ENCODE measurements at places on chromosomes 3 and 15.
A peak's percentile ranks its signal among the peaks of the same experiment; 100 is the strongest.

- DNase-seq: no peak
Observed at GRCh38 chr15:74995779-74996765, 709 bp downstream of the SCAMP5 start.

DNA sequence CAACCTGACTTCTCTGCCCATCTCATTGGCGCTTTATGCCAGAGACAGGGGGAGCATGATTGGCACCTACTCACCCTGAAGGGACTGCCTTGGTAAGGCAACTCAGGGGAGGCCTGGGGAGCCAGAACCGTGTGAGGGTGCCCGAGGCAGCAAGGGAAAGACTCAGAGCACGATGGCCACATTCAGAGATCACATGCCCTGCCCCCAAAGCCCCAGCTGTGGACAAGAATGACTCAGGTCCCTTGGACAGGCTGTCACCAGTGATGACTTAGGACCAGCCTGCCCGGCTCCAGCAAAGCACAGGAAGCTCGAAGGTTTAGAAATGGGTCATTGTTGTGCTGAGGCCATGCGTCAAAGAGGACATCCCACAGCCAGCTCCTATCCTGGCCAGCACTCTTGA is 49.1 kb upstream of the LIMD1 start:
- no peak for DNase-seq

- no peak for DNase-seq
Observed at GRCh38 chr15:47266566-47266965, 450.7 kb upstream of the SEMA6D start.

DNA sequence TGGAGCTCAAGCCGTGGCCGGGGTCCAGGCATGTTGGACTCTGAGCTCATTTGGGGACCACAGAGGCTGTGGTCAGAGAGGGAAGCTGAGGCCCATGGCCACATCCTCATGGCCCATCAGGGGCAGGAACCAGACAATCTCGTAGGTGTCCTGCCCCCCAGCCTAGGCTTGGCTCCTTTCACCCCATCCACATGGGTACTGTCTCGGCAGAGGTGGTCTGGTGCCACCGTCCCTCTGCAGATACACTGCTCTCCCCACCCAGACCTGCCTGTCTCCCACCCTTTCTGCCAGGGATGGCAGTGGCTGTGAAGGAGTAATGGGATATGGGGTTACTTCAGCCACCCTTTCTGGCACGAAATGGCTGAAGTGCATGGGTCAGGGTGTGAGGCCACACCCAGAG is 7.9 kb downstream of the PRSS50 start:
- peak; percentile 11 for DNase-seq

GRCh38 chr3:151226088-151226563 is 23.1 kb upstream of the GPR171 start:
- DNase-seq: no peak

- DNase-seq: no peak
Observed at GRCh38 chr3:184872200-184872599, 60.2 kb downstream of the VPS8 start.

- DNase-seq: no peak
Observed at GRCh38 chr3:125916376-125916978, 52.5 kb upstream of the ROPN1B start.

GRCh38 chr15:47551079-47551478 is 166.2 kb upstream of the SEMA6D start:
- no peak for DNase-seq

GRCh38 chr15:51931638-51932037 is 39.9 kb downstream of the LEO1 start:
- DNase-seq: no peak

GRCh38 chr3:101944308-101944707 is 95.0 kb downstream of the NFKBIZ start:
- no peak for DNase-seq

GRCh38 chr3:186093271-186093900 is 15.5 kb downstream of the ETV5 start:
- peak; percentile 54 for DNase-seq

DNA sequence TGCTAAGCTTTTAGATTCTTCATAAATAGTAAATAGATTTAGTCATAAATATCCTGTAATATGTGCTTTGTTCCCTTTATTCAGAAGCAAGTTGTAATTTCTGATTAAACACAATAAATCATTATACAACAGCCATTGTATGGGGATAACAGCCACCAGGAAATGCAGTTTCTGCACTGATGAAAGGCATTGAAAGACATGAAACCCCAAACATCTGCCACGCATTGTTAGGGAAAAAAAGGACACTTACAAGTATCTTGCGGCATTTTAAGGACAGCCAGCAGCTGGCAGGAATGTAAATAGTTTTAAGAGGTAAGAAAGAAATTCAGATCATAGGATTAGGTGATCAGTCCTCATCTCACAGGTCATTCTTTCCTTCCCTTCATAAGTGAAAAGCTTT is 801.1 kb upstream of the LMCD1 start:
- DNase-seq: no peak

GRCh38 chr15:100831467-100831866 is 48.2 kb upstream of the ALDH1A3 start:
- DNase-seq: no peak

GRCh38 chr3:179069762-179070390 is 1.7 kb downstream of the ZMAT3 start:
- DNase-seq: no peak

DNA sequence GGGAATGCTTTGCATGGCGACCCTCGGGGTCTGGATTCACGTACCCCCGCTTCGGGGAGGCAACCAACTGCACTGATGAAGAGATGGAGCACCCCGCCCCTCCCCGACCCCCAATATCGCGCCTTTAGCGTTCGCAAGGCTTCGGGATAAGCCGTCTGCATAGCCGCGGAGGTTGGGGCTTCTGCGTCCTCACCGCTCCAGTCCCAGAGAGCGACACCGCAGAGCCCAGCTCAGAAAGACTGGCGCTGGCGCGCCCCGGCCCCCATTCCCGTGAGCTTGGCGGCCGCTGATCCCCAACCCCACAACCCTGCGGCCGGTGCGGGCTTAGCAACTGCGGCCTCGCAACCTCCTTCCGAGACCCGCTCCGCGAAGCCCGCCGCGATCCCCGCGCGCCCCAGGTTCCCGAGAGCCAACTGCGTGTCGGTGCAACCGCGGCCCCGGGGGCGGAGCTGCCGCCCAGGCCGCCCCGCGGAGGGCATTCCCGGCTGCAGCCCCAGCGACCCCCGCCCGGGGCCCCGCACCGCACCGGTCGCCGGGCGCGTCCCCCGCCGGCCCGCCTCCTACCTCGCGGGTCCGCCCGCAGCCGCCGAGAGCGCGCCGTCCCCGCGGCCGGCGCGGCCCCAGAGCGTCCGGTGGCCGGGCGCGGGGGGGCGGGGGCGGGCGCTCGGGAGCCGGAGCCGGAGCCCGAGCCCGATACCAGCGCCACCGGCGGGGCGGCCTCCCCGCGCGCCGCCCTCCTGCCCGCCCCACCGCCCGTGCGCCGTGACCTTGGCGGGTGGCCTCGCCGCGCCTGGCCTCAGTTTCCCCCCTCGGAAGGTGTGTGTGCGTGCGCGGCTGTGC is 79.5 kb downstream of the IQSEC1 start:
- no peak for DNase-seq

- DNase-seq: no peak
Observed at GRCh38 chr15:70962084-70962483, 69.5 kb downstream of the LRRC49 start.

GRCh38 chr3:173983343-173983742 is 585.8 kb downstream of the NLGN1 start:
- DNase-seq: no peak

DNA sequence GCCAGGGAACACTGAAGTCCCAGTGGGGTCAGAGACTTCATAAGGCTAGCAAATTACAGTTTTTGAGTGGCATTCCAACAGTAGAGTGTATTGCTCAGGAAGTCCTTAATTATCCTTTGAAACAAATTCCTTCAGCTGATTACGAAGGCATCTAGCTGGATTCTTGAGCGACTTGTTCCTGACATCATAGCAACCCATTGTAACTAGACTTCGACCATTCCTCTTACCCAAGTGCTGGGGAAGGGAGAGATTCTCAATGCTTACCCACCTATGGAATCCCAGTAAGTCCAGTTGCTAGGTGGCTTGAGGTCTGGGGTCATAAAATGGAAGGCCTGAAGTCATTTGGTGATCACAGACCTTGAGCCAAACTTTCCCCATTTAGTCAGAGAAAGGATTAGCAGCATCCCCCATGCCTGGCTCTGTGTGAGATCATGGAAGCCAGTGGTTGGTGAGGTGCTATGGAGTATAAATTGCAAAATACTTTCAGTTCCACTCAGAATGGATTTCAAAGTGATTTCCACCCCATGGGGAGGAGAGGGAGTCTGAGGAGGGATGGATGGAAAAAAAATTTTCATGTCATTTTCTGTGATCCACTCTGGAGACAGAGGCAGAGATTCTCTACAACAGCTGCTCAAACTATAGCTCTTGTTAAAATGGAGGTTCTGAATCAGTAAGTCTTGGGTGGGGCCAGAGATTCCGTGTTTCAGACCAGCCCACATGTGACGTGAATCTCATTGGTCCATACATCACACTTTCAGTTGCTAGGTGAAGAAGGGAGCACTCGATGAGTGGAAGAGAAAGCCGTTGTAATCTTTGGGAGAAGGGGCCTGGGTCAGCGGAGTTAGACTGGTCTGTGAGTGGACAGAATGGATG is 45.7 kb downstream of the CD86 start:
- no peak for DNase-seq

DNA sequence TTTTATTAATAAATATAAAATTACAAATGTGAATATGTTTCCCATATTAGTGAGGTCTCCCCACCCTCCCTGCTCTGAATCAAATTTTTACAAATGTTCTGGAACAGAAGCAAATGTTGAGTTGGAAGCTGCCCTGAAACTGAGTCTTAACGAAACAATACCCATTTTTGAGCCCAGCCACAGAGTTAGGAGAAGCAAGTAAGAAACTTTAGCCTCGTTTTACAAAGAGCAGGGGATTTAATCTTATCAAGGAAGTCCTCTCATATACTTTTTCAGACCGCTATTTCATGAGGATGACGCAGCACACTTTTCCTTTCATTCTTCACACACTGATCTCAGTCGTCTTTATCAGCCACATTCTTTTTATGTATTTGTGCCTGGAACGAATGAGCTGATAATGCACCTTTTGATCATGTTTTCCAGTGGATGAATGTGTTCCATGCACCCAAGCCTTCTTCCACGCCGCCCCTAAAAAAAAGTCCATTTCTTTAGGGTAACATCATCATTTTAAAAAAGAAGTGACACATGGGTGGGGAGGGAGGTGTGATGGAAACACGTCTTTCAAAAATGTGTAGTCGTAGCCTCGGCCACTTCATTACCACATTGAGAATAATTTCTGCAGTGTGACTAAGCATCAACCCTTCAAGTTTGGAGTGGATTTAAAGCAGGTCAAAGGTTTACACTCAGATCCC is 48.1 kb downstream of the SETMAR start:
- DNase-seq: no peak

DNA sequence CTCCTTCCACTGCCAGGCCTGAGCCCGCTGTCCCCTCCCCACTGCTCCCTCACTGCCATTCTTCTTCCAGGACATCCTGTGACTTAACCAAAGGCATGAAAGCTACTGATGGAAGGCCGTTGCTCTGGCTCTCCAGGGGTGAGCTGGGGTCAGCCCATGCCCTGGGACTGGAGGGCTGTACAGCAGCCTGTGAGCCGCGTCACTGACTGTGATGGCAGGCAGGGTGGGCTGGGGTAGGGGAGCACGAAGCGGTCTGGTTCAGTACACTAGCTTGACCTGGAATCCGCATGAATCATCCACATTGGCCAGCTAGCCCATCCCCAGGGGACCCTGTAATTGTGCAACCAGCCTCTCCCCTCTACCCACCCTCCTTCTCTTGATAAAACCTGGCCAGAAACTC is 30.8 kb downstream of the CORO2B start:
- DNase-seq: peak; percentile 29

DNA sequence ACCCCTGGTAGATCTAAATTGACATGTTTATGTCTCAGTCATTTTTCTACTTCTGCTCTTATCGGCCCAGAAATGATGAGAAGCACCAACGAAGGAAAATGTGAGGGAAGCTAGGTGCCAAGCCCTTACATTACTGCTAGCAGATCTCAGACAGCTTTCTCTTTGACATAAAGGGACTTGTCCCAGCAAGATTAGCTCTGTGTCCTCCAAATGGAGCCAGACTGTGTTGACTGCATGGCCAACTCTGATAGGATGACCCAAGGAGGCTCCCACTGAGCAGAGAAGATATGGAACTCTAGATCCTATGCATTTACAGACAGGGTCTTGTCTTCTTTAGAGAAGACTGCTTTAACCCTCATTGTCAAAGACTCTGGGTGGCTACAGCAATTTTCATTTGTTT is 2.8 kb upstream of the MCTP2 start:
- no peak for DNase-seq

DNA sequence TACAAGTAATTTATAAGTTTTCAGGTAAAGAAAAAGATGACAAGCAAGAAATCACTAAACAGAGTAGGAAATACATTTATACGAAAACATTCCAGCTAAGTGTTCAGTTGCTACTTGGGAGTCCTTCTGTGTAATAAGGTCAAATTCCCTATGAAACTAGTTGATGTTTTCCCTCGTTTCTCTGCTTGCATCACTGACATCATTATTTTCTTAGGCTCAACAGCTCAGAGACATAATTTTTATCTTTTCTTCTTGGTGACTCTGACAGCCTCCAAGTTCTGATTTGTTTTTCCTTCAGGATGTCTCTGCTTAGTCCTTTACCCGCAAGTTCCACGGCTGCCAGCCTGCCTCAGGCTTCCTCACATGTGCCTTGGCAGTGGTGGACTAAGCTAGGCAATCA is 173.6 kb downstream of the P3H2 start:
- no peak for DNase-seq

DNA sequence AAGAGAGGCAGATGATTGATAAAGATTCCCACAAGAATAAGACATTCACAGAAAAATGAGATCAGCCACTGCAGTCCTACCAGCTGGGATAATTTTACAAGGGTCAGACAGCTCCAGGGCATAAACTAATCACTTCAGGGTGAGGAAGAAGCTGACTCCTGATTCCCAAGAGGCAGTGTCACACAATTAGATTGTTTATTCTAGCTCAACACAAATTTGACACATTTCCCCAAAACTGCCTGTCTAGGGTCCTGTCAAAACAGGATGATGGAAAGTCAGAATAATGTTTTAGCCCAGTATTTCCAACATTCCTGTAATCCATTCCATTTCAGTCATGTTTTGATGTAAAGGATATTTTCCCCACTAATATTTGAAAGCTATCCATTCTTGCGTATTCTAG is 110.8 kb downstream of the TNIK start:
- no peak for DNase-seq

DNA sequence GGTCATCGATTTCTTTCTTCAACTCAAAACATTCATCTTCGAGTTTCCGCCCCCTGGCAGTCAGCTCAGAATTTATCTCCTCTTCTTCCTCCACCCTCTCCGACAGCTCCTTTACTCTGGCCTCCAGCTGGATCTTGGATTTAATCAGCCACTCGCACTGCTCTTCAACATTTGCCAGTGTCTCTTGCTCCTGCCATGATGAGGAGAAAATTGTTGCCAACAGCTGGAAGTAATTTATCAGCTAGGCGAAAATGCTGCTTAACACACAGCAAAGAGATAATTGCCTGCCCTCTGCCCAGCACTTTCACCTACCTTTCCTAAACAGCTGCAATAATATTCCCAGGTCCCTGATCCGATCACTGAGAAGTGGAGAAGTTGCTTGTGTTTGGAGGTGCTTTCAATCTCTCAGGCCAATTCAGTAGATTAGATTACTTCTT is 69.3 kb downstream of the MYH15 start:
- DNase-seq: no peak

- no peak for DNase-seq
Observed at GRCh38 chr15:73388256-73388781, 19.6 kb upstream of the HCN4 start.

GRCh38 chr3:153315781-153316180 is 153.8 kb downstream of the RAP2B start:
- DNase-seq: no peak

GRCh38 chr15:83115831-83116565 is 8.6 kb downstream of the TM6SF1 start:
- DNase-seq: no peak

- DNase-seq: no peak
Observed at GRCh38 chr3:141045849-141046248, 5.3 kb upstream of the SPSB4 start.

Measured in upper lobe of left lung (tissue), 6 donors.